Stimulated activated CD8-positive, alpha-beta memory T cell treated with anti-CD3 and anti-CD28 coated beads, Interleukin-7, amount 100 ng/mL, for 48 hours (primary cell): ENCODE measurements at places on chromosomes 4 and X.

DNA sequence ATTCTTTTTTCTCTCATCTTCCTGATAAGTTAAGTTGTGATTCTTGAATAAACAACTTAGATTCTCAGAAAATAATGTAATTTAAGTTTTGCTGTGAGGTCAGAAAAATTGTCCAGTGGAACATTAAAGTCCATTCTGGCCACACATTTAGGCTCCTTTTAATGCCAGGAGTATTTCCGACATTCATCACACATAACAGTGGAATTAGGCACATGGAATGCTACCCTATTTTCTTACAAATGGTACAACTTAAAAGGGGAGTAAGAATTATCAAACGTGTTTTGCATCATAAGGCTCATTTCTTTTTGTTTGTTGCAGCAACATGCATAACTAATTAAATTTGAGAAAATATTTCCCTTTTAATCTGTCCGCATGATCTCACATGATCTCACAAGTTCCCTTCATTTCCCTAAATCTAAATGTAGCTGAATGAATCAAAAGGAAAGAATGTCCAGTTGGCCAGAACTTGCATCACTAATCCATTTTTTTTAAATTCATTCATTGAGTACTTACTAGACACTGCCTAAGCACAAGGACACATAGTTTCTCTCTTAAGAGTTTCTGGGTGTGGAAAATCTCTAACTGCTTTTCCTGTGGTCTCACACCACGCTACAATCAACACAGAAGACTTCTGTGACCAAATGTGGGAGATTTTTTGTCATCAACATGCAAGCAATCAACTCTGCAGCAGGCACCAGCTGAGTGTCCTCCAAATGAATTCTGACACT, 22.0 kb downstream of the SPARCL1 start:
- no peak for DNase-seq

DNA sequence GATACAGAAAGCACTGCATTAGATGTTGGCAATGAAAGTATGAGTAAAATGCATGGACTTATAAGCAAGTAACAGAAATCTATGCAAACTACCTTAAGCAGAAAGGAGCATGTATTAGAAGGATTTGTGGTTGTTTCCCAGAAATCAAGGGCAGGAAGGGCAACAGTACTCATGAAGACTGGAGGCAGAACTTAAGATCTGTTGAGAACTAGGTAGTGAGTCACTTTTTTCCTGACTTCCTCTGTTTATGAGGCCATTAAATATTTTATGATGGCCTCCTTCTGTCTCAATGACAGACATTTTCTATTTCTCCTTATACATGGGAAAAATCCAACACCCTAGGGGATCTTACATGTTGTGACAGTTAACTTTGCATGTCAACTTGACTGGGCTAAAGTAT, 398.2 kb downstream of the MID1IP1 start:
- DNase-seq = no peak

GRCh38 chr4:69780141-69780540, 19.7 kb upstream of the SULT1B1 start:
- DNase-seq = no peak

DNA sequence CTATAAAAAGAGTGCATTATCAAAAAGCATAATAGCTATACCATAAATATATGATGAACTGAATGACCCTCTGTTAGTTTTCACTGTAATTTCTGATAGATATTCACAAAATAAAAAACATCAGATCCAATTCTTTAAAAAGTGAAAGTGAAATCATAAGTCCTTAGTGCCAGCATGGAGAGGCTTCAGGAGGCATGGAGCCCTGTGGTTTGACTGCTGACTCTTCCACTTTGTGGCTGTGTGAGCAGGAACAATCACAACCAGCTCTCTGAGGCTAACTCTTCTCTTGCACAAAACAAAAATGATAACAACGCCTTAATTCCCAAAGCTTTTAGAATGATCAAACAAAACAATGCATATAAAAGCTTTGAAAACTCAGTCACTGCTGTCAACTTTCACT, 1143.9 kb downstream of the PDHA2 start:
- no peak for DNase-seq

- no peak for DNase-seq
Observed at GRCh38 chr4:74612837-74613236, 167.9 kb downstream of the AREG start.

GRCh38 chr4:43458293-43458692, 565.8 kb downstream of the GRXCR1 start:
- no peak for DNase-seq

GRCh38 chr4:187289371-187289770, 565.7 kb upstream of the FAT1 start:
- no peak for DNase-seq

- no peak for DNase-seq
Observed at GRCh38 chr4:177511611-177512010, 69.4 kb upstream of the AGA start.

DNA sequence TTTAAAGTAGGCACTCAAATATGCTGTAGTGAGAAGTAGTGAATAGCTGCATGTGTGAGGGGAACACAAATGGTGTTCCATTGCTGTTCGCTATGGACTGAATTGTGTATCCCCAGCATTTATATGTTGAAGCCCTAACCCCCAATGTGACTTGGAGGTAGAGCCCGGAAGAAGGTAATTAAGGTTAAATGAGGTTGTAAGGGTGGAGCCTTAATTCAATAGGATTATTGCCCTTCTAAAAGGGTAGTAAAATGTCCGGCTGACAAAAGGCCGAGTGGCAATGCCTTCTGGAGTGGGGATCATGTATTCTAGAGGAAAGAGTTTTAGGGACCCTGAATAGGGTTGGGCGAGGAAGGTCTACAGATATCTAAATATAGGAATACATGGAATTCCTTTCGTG, 168.9 kb upstream of the NUDT10 start:
- no peak for DNase-seq

GRCh38 chrX:39729981-39730661, 367.6 kb downstream of the BCOR start:
- no peak for DNase-seq

- no peak for DNase-seq
Observed at GRCh38 chr4:38769441-38769840, 13.3 kb downstream of the TLR10 start.

- DNase-seq = no peak
Observed at GRCh38 chrX:8913655-8914409, 112.6 kb upstream of the FAM9A start.

DNA sequence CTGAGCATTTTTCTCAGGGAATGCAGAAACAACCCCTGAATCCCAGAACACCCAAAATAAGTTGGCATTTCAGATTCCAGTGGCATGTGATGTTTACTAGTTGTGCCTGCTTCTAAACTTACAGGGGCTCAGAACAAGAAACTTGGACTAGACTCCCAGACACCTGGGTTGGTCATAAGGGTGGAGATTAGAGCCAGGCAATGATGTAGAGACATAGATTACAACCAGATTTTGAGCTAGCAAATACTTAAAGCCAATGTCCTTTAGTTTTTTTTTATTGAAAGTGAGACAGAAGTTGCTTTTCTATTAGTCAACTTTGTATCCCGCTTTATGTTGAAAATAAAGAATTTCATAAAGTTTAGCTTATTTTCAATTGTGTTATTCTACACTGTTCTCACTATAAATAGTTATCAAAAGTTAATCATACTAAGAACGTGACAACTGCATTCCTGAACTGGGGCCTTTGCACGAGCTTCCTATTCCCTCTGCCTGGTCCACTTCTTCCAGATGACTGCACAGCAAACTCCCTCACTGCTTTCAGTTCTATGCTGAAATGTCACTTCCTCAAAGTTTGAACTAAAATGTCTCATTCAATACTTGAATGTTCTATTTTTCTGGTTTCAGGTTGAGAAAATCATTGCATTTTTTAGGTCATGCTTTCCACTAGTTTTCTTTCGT, 224.7 kb upstream of the PPP1R2C start:
- DNase-seq = no peak
